ENCODE measurements at places on chromosomes 7 and 10.

GRCh38 chr7:7653593-7654187 is 13.1 kb downstream of the UMAD1 start:
- no peak for DNase-seq

DNA sequence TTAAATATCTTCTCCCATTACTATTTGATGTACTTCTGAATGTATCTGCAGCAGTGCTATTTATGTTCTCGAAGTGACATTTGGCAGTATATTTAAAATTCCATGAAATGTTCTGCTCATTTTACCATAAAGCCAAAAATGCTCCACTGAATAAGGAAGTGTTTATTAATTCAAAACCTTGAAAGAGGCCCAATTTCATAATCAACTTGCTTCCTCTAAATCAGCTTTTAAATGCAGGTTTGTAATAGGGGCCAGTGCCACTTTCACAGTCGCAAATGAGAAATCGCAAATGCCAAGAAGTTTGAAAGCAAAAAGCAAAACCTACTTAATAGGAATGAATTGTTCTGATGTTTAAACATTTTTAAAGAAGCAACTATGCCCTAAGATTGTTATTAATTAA is 11.4 kb downstream of the NHLRC2 start:
- no peak for DNase-seq

DNA sequence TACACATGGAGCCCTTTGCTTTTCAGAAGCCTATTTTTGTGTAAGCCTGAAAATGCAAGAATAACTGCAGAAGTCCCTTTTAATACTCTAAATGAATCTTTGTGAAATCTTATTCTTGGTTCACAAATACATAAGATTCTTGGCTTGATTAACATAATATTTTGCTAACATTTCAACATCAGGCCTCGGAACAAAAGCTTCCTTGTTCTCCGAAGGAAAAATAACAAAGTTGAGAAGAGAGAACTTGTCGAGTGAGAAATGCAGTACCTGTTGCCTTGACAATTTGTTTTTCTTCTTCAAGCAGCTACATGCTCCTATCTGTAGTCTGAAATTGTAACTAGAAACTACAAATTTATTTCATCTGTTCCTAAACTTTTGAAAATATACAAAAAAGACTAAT is 8.5 kb downstream of the NT5C2 start:
- DNase-seq: no peak

DNA sequence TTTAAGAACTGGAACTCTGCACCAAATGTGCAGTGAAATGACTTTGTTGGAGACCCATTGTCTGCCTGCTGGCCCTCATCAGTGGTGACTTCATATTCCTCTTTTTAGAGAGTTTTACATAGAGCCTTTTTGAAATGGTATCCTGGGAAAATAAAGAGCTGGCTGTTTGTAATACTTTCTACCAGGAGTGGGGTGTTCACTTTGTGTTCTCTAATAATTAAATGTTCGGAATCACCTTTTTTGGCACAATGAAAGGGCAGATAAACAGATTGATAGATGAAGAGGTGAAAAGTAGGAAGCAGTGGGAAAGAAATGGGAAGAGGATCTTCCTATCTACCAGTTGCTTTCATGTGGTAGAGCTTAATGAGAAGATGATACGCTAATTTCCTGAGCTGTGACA is 55.5 kb downstream of the PRPF18 start:
- DNase-seq: no peak
